ENCODE measurements at places on chromosomes 4 and X.

- DNase-seq: no peak
These were observed 53.5 kb downstream of the LRBA start for GRCh38 chr4:150961566-150961965.

GRCh38 chr4:17647927-17648326 lies 33.5 kb downstream of the MED28 start:
- DNase-seq: no peak

DNA sequence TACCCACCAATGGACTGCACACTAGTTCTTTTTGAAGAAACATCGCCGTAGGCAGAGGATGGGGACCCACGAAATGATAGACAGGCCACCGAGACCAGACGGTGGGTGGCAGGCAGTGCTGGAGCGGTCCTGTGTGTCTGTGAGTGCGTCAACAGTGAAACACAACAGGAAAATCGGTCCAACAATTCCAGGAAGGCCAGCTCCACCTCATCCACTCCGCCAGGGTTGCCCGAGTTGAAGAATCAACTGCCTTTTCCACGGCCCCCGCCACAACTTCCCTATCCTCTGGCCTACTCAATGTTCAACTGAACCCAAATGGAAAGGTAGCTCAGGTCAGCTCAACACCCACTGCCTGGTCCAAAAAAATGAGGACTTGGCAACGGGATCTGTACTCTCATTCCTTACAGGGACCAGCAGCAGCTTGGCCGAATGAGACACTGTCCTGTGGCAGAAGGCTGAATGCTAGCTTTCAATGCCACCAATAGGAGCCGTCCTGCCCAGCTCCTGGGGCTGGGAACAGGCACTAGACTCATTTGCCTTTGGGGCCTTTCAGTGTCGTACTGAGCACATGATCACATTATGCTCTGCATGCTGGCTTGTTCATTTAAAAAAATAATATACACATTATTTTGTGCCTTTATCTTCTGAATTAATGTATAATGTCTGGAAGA lies 43.5 kb downstream of the MID1 start:
- no peak for DNase-seq

DNA sequence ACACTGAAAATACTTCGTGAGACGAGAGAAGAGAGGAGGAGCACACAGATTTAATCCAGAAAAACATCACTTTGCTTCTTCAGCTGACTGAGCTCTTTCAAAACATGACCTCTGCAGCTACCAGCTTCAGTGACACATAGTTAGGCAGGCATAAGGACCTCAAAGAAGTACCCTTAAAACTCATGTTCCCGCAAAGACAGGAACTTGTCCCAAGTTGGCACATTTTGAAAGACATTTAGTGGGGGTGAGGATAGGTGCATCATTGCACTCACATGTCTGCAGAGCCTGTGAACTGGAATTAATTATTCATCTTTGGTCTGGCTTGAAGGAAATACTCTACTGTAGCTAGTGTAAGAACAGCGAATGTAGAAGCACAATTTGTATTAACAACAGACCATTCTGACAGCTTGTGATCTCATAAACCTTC lies 221.8 kb downstream of the MGST2 start:
- peak; percentile 54 for DNase-seq

Data from eye (tissue), 1 donor.